NCI-H2081 (cell line): ENCODE measurements at places on chromosomes 7 and 10.

DNA sequence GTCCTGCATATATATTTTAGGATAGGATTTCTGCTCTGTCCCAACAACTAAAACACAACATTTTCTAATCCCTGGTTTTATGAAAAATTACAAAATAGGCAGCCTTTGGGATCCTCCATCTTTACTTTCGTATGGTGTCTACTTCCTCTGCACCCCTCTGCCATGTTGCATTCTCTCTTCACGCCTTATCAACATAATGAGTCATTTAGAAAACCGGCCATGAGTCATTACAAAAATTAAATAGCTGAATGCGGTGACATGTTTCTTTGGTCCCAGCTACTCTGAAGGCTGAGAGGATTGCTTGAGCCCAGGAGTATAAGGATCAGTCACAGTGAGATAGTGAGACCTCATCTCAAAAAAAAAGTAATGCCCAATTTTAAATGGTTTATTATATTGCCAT, 148.1 kb upstream of the CELF2 start:
- no peak for DNase-seq

DNA sequence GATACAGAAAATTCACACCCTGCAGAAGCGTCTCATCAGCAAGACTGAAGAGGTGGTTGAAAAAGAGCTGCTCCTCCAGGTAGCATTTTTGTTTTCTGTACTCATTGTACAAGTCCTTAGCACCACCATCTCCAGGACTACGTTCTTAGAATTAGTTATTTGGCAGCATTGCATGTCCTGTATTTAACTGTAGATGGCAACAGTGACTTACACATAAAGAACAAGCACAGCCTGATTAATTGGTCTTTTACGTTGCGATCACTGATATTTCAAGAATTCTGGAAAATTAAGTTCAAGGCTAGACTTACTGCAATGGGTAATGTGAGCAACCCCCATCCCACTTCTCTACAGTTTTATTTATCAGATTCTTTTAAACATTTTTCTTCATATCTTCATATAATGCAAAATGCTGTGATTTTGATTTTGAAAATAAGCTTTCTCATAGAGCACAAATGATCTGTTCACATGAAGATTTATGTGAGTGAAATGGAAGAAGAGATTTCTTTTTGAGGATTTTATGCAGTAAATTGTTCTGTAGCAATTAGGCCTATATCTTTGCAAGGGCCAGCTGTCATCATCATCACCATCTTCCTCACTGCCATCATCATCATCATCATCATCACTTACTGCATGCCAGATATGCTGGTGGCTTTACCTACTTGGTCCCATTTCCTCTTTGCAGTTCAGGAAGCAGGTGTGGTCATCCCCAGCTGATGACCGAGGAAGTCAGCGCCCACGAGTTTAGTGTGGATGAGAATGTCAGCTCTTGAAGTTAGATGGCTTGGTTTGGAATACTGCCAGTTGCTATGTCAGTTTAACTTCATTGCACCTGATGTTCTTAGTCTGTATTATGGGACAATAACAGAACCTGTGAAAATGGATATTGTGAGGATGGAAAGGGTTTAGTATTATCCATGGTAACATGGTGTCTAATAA, 53.4 kb downstream of the CFAP58 start:
- no peak for DNase-seq

DNA sequence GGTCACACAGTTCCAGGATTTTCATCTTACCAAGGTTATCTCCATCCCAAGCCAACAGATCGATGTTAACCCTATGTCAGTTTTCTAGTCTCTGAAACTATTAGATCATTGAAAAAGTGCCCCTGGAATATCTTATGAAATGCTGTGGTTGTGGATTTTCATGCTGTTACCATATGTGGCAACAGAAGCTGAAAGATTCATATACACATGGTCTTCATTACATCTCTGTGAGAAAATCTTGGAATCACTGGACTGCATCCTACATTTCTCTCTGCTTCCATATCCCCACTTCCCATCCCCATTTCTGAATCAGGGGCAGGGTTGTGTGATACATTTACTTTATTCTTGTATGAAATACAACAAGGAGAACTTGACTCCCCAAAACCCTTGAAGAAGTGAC, 146.1 kb downstream of the SLC16A9 start:
- no peak for DNase-seq

DNA sequence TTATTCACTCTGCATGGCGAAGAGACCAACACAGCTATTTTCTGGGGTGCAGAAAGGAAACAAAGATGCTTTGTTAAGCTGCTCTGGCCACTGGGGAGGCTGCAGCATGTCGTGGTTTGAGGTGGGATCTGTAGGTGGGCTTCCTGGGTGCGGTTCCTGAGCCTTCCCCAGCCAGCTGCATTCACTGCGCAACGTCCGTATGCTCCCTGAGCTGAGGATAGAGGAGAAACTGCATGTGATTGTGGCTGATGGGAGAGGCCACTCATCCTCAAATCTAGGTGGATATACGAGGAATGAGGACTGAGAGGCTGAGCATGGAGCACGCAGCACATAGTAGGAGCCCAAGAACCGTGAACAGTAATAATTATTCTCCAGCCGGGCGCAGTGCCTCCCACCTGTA, 9.9 kb upstream of the DNAAF5 start:
- no peak for DNase-seq

DNA sequence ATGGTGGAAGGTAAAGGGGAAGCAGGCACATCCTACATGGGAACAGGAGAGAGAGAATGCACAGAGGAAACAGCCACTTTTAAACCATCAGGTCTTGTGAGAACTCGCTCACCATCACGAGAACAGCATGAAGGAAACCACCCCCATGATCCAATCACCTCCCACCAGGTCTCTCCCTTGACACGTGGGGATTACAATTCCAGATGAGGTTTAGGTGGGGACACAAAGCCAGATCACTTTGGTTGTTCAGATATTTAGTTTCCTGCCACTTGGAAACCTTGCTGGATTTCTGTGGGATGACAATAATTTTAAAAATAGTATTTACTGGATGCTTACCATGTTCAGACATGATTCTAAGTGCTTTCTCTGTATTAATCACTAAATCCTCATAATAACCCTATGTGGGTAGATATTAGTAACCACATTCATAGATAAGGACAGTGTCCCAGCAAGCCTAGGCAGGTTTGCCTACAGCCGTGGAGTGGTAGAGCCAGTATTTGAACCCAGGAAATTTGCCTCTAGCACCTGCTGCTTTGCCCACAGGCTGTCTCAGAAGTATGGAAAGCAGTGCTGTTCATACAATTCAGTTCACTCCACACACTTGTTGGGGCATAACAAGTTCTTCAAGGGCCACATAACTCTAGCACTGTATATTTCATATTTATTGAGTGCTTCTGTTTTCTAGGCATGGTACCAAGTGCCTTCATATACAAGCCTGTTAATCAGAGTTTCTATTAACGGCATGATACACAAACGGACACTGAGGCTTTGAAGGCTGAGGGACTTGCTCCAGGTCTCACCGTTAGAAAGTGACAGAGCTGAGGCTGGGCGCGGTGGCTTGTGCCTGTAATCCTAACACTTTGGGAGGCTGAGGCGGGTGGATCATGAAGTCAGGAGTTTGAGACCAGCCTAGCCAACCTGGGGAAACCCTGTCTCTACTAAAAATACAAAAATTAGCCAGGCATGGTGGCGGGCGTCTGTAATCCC, 8.3 kb downstream of the TLL2 start:
- no peak for DNase-seq
